Renal cortical epithelial cell (primary cell): ENCODE measurements at places on chromosomes 2 and 18.

- no peak for DNase-seq
Observed at GRCh38 chr2:128465246-128466170, 146.8 kb upstream of the HS6ST1 start.

DNA sequence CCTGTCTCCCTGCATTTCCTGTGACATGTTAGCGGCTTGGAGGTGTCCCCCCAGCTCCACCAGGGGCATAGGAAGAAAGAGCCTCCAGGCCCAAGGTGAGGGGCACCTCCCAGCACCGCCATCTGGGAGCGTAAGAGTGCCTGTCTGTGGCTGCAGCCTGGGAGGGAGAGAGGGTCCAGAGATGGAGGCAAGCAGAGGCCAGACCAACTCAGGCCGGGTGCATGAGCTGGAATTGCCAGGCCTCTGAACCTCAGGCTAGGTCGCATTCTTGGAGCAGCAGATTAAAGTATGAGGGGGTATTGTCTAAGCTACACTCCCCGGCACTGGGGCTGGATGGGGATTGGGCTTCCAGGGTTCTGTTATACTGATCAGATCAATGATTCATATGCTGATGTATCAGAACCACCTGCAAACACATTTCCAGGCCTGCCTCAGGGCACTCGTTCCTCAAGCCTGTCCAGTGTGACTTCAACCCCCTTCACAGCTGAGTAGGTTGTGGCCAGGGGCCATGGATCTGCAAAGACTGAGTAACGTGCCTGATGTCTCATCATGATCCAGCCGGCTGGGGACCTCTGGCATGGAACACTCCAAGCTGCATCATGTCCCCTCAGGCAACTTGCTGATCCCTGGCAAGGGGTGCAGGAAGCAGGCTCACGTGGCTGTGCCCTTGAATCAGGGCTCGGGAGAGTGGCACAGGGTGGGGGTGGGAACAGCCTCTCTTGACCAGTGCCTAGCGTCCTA lies 73.2 kb downstream of the HS1BP3 start:
- DNase-seq = peak; percentile 97

GRCh38 chr18:75110311-75110710 lies 98.6 kb downstream of the PTGR3 start:
- DNase-seq = no peak

DNA sequence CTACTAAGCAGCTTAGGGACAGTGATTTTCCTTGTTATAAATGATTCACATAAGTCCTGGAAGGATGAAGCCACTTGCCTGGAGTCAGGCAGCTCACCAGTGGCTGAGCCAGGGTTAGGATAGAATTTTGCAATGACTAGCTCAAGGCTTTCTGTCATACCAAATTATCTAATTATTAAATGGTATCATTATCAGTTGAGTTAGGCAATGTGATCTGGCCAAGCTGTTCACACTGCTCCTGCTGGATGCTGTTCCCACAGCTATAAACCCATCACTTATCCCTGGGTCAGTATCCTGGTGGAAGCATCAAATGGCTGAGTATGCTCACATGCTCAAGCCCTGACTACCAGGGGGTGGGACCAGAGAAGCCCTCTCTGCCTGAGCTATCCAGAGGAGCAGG lies 235.2 kb downstream of the MTX2 start:
- no peak for DNase-seq

DNA sequence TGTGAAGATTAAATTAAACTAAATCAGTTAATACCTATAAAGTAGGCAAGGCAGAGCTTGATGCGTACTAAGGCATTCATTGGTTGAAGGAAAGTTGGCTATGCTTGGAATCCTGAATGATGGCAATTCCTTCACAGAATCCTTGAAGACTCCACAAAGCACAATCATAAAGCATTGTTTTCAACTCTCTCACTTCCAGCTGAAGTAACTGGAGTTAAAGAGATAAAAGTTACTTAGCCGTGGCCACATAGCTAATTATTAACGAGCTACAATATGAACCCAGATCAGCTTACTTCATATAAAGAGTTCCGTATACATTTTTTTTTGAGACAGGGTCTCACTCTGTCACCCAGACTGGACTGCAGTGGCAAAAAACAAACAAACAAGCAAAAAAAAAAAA lies 483.9 kb upstream of the DDX18 start:
- peak; percentile 95 for DNase-seq

DNA sequence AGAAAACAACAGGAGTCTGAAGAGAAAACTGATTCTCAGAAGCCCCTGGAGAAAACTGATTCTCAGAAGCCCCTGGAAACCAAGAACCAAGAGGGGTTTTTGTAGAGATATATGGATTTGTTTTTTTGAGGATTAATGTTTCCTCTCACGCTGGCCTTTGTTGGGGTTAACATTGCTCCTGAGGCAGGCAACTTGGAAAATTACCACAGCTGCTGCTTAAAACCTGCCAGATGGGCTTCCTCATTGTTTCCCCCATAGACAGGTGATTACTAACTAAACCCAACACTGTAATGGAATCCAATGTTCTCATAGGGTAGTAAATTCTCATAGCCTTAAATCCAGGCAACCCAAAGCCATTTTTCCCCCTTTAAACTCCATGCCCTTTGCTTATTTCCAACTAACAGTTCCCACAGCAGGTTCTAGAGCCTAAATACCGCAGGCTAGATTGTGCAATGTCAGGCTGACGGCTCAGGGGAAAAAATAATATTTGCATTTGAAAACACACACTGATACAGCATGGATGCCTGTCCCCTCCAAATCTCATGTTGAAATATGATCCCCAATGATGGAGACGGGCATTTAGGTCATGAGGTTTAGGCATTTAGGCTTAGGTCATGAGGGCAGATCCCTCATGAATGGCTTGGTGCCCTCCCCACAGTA lies 272.3 kb upstream of the PKDCC start:
- no peak for DNase-seq

GRCh38 chr2:14492920-14493503 lies 139.5 kb upstream of the LRATD1 start:
- DNase-seq = peak; percentile 92

DNA sequence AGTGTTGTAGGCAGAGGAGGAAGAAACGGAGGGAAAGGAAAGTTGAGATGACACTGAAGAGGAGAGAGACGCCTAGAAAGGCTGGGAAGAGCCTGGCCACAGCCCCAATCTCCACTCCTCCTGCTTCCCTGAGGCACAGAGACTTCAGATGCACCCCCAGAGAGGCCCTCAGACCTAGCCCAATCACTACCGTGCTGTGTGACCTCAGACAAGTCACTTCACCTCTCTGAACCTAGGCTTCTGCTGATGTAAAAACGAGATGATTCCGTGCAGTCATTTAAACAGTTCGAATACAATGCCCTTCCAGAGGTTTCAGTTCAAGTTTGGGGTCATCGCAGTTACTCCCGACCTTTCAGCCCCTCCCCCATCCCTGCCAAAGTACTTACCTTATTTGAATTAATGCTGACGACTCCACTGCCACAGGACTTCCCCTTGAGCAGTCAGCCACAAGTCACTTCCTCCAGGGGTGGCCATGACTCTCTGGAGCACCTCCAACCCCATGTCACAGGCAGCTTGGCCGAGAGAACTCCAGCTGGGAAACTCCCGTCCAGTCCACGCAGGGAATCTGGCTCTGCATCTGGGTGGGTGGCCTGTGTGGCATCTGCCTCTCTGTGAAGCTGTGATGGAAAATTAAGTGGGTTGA lies 105.2 kb upstream of the ID2 start:
- DNase-seq = no peak

DNA sequence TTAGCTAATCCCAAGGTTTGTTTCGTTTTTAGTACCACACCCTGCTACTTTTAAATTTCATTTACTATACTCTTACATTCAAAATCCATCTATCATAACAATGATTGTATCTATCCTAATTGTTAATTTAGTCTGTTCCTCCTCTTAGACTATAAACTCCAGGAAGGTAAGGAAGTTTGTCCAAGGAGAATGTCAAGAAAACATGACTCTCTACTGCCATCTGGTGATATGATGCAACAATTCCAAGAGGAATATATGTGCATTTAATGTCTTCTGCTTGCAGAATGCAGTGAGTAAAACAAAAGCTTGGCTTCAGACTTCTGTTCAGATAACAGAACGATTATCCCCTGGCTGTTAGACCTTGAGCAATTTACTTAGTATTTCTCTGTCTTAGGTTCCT lies 1267.1 kb downstream of the LRP1B start:
- peak; percentile 75 for DNase-seq

- peak; percentile 95 for DNase-seq
Observed at GRCh38 chr2:226211439-226211838, 588.2 kb downstream of the IRS1 start.

DNA sequence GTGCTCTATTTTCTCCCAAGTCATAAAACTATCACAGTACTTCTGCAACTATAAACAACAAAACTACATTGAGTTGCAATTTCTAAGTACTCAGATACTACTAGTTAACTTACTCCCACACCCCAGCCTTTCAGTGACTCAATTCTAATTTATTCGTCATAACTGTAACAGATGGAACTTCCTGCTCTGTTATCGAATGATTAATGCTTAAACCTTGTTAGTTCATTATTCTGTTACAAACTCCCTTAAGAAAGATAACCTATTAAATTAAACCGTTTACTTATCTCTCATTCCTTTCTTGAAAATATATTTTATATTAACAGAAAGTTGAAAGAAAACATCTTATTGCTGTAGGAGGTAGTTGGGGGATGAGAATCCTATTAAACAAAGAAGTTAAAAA lies 17.0 kb downstream of the TNFAIP6 start:
- peak; percentile 97 for DNase-seq

- no peak for DNase-seq
Observed at GRCh38 chr18:70368903-70369302, 80.1 kb downstream of the SOCS6 start.

- peak; percentile 85 for DNase-seq
Observed at GRCh38 chr2:190911813-190912212, 31.2 kb downstream of the GLS start.

GRCh38 chr2:104049438-104049837 lies 804.5 kb upstream of the POU3F3 start:
- DNase-seq = no peak

GRCh38 chr2:19556648-19557047 lies 198.2 kb upstream of the OSR1 start:
- DNase-seq = no peak

GRCh38 chr2:41911033-41911432 lies 136.8 kb upstream of the PKDCC start:
- no peak for DNase-seq

- DNase-seq = no peak
Observed at GRCh38 chr2:67896476-67896875, 166.3 kb downstream of the C1D start.

- DNase-seq = no peak
Observed at GRCh38 chr2:211468877-211469663, 912.7 kb downstream of the CPS1 start.

GRCh38 chr18:50947899-50948298 lies 19.9 kb upstream of the ELAC1 start:
- DNase-seq = peak; percentile 25

DNA sequence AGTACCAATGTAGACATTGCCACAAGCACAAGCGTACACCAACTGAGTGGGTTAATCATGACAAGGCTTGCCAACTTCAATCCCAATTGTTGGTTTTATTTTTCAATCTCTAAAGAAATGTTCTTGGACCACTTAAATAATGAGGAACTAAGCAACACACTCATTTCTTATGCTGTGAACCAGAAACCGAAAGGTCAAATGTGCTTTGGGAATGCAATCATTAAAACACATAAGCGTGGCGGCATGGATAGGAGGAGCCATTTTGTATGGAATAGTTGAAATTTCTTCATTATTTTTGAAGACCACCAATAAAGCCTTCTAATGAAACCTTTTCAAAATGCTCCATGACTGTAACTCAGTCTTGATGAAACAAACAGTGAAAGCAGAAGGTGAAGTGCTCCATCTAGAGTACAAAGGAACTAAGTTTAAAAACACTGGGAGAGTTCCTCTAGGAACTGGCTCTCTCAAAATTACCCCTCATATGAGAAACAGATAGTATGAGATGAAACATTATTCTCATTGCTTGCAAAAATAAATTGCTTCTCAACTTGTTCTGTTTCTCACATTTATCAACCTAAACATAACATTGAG lies 113.2 kb upstream of the CHST9 start:
- peak; percentile 44 for DNase-seq

GRCh38 chr2:28976584-28976983 lies 4.5 kb upstream of the TOGARAM2 start:
- DNase-seq = peak; percentile 67

GRCh38 chr2:88296247-88296646 lies 126.1 kb downstream of the THNSL2 start:
- no peak for DNase-seq

DNA sequence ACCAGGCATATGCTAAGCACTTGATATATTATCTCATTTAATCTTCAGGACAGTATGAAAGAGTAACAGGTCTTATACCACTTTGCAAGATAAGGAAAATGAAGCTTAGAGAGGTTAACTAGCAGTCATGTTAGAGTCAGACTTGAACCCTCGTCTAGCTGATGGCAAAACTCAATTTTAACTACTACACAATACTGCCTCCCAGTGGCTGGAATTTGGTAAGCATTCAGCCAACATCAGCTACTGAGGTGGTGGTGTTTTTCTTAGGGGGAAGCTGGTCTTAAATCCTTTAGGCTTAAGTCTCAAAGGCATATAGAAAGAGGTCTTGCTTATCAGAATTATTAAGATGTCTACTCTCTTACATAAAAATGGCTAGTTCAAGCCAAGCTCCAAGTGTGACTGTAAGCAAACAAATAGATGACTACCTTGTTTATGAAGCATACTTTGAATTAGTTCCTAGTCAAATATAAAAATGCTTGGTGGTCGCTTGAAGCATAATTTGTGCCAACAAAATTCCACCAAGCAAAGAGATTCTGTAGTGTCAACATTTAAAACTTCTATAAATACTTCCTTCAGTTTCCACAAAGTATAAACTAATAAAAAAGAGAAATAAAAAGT lies 325.4 kb upstream of the FIGN start:
- peak; percentile 46 for DNase-seq

GRCh38 chr2:57461624-57462023 lies 585.0 kb upstream of the VRK2 start:
- DNase-seq = no peak

DNA sequence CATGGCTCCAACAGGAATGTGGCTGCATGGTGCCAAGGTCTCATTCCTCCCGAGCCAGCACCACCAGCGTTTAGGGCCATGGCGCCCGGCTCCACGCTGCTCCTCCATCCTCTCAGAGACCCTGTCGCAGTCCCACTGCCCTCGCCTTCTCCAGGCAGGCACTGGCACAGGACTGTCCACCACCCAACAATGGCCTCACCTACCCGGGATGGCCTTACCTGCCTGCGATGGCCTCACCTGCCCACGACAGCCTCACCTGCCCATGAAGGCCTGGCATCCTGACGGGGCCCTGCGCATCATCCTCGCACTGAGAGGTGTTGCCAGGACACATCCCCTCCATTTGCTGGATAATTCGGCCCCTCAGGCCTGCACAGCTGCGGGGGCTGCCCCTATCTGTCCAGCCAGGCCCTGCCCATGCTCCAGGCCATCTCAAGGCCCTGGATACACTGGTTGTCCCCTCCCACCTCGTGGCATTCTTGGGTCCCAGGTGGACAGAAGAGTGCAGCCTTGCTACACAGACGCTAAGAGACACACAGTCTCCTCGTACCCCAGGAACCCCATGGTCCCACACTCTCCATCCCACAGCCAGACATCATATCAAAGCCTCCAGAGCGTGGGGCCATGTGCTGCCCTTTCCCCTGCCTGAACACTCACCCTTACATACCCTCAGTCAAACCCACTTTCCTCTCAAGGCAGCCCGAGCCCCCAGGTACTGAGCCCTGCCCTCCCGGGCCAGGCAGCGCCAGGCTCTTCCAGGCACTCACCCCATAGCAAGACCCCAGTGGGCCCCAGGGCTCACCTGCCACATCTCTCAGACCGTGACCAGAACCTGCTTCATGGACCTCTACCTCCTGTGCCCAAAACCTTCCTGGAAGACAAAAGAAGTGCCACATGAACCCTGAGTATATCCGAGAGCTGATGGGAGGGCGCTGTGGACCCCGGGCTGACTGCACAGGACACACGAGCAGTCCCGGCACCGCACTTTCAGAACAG lies 268.6 kb downstream of the EIPR1 start:
- no peak for DNase-seq
